NCI-H1694 (cell line): ENCODE measurements at places on chromosomes 5 and 9.

- no peak for DNase-seq
Observed at GRCh38 chr5:146632620-146633322, 116.8 kb upstream of the GPR151 start.

DNA sequence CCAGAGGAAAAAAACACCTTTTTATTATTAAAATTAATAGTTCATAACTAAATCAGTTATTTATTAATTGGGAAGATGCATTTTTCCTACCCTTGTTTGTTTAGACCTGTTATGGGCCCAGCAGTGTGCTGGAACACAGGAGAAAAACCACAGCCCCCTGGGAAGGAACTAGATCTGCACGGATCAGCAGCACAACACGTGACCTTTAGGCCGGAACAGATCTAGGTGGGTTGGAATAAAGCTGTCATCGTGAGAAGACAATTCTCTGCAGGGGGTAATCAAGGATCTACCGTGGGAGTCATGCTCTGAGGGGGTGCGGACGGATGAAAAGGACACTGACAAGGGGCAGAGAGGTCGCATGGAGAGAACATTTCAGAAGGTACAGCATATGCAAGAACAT, 95.8 kb upstream of the SPATA31C2 start:
- no peak for DNase-seq

DNA sequence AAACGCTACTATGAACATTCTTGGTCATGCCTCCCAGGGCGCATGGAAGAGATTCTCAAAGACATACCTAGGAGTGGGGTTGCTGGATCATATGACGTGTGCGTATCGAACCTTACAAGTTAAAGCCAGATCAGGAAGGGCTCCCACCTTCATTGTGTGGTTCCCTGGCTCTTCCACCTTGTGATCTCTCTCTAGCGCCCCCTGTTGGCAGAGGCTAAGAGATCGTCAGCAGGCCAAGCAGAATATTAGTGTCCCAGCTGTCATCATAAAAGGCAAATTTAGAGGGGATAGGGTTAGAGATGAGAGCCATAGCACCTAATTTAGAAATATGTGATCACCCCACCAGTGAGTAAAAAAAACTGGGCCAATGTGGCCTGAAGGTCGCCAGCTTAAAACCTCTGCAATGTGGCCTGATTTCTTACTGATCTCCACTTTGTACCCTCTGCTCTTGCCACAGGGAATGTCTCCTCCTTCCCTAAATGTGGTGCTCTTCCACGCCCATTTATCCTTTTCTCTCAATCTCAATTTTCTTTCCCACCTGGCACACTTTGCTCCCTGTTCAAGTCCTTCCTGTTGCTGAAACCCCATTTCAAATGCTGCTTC, 91.7 kb upstream of the SHB start:
- peak; percentile 52 for DNase-seq

GRCh38 chr5:119274767-119275130, 81.1 kb upstream of the TNFAIP8 start:
- no peak for DNase-seq

DNA sequence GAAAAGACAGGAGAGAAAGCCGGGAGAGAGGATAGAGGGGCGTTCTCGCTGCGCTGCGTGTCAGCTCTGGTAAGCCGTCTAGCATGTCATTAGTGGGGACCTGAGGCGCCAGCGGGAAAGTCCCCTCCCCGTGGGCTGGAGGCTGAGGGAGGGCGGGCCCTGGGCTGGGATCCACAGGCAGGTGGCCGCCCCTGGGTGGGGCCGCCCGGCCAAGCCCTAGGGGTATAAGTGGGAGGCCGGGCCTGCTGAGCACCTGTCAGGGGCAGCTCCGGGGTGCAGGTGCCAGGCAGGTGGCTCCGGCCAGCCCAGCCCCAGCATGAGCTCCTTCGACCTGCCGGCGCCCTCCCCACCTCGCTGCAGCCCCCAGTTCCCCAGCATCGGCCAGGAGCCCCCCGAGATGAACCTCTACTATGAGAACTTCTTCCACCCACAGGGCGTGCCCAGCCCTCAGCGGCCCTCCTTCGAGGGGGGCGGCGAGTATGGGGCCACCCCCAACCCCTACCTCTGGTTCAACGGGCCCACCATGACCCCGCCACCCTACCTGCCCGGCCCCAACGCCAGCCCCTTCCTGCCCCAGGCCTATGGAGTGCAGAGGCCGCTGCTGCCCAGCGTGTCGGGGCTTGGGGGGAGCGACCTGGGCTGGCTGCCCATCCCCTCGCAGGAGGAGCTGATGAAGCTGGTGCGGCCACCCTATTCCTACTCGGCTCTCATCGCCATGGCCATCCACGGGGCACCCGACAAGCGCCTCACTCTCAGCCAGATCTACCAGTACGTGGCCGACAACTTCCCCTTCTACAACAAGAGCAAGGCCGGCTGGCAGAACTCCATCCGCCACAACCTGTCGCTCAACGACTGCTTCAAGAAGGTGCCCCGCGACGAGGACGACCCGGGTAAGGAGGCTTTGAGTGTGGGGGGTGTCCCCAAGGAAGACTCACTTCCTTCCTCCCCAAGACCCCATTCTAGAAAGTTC, at the start of gene FOXI1:
TSS of gene FOXI1 (plus strand) at position 256 of the 970 bp plus-strand sequence. CDS start at position 317, 61 bp downstream.
- no peak for DNase-seq

DNA sequence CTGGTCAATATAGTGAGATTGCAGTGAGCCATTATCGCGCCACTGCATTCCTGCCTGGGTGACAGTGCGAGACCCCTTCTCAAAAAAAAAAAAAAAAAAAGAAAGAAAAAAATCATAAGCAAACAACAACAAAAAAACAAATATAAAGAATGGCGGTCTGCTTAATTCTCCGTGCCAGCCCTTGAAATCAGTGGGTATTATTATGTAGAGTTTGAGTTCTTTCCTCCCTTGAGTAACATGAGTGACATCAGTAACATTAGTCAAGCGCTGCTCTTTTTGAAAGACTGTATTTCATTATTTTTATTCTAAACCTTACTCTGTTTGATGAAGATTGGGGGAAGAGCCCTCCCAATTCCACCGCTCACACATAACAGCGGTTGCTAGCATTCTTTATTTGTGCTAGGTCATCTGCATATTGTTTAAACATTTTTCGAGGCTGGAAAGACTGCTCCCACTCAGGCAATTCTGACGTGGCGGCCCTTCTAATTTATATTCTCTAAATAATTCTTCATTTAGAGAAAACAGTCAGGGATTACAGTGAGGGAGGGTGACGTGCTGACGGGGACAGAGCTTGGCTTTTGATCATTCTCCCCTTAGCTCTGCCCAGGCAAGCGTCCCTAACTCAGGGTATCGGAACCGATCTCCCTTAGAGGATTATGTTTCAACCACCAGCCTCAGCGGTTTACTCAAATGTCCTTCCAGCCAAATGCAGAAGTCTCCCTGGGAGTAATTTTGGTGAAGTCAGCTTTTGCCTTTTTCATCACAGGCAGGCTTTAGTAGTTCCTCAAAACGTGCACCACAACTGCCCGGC, 860 bp upstream of the MARCHF6 start:
- peak; percentile 62 for DNase-seq

- DNase-seq: no peak
Observed at GRCh38 chr5:89034588-89034987, 151.6 kb upstream of the MEF2C start.

GRCh38 chr5:179124853-179125788, 64.9 kb downstream of the ZNF354C start:
- no peak for DNase-seq

DNA sequence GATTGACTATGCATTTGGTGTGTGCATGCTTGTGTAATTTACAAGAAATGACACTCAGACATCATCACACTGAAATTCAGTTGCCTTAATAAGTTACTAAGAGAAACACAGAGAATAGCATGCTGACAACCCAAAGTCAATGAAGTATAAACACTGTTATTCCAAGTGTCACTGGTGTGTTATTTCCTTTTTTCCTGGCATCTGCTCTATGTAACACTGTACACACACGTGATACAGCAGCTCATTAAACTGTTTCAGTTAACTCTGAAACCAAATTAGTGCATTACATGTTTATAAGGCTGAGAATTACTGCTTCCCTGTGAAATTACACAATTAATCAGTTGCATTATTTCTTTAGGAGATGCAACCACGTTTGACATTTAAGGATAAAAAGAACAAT, 252.7 kb downstream of the EFNA5 start:
- DNase-seq: no peak

- DNase-seq: no peak
Observed at GRCh38 chr9:127850286-127850830, 4.1 kb downstream of the ENG start.

GRCh38 chr9:36426945-36427344, 26.9 kb upstream of the RNF38 start:
- no peak for DNase-seq

- no peak for DNase-seq
Observed at GRCh38 chr9:135611142-135611874, 28.0 kb downstream of the GLT6D1 start.

- DNase-seq: no peak
Observed at GRCh38 chr9:27586304-27586703, 13.0 kb upstream of the C9orf72 start.

DNA sequence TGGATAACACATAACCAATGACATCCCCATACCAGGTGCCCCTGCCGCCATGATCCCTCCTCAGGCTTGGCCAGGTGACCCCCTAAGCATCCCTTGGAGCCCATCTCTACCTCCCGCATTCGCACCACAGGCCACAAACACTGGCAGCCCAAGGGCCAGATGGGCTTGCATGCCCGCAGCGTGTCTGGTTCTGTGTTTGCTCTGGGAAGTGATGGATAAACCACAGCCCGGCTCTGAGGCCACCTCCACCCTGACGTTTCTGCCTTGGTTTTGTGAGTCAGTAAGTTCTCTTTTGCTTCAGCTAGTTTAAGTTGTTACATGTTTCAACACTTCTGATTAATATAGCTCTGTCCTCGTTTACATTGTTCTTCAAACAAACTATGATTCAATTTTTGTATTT, 172.4 kb upstream of the PHYKPL start:
- no peak for DNase-seq

- DNase-seq: no peak
Observed at GRCh38 chr5:176151281-176151680, 86.9 kb upstream of the SIMC1 start.

DNA sequence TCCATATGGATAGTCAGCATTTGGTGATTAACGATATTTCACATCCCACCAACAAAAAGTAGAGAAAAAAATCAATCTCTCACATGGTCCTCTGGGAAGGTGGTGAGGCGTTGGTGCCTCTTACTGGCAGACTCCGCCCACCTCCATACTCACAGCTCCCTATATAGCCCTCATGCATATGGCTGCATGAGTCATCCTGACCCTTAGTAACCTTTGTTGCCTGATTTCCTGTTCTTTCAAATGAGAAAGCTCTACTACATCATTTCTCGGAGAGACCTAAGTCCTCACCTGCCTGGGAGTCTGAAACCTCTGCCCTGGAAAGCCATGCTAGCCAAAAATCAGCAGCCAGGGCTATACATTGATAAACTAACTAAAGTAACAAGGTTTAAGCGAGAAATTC, 33.3 kb upstream of the ABCA1 start:
- DNase-seq: peak; percentile 7

DNA sequence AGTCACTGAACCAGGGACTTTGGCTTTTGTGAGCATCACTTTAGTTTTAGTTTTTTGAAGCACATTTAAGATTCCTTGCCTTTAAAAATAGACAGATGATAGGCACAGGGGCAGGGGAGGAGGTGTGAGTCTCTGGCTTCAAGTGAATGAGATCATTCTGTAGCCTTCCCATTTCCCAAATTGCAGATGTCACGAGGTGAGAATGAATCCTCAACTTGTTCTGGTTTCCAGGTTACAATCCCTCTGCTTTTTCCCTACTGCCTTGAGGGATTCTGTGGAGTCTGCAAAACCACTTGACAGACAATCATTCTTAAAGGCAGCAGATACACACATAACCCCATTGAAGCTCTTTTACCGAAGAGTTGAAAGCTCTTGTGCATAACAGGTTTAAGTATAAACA, 332.4 kb downstream of the DMAC1 start:
- no peak for DNase-seq

DNA sequence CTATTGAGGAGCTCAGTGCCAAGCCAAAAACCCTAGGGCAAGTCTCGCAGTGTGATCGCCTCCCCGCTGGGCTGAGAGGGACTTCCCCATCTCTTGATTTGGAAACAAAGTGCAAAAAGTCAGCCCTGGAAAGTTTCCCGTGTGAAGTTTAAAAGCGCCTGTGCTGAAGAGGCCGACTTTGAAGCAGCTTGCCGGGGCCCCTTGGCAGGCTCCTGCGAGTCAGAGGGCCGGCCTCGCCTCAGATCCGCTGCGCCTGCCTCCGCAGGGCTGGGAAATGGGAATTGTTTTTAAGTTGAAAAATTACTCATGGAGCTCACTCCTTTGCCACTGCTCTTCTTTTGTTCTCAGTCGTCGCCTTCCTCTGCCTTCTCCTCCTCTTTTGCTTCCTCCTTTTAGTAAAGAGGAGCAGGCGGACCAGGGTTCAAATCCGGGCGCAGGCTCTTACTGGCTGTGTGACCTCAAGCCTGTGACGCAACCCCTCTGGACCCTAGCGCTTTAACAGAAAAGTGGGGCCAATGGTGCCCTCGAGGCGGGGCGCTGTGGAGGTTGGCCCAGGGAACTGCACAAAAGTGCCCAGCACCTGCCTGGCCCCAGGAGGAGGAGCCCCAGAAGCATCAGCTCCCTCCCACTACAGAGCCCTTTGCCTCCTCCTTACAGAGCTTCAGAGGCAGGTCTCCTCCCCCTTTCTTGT, 14.7 kb upstream of the LHX2 start:
- DNase-seq: no peak

- DNase-seq: no peak
Observed at GRCh38 chr9:137233143-137233980, 2.7 kb downstream of the SLC34A3 start.

DNA sequence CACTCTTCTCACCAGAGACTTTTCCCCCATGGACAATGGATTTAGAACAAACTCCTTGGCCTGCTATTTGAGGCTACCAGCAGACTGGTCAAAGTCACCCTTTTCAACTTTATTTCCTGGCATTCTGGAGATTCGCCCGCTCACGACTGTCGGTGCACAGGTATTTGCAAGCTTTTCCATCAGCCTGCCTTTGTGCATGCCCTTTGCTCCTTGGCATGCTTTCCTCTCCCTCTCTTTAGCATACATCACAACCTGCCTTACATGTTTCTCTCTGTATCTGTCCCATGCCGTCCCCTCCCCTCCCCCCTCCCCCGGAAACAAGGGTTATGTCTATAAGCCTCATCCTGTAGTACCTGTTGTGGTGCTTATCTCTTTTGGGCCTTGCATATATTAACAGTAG, 257.1 kb downstream of the AOPEP start:
- DNase-seq: no peak

- no peak for DNase-seq
Observed at GRCh38 chr5:67816456-67816855, 399.1 kb upstream of the PIK3R1 start.

GRCh38 chr9:133821601-133822429, 83.7 kb upstream of the SARDH start:
- DNase-seq: peak; percentile 11

- DNase-seq: no peak
Observed at GRCh38 chr9:4831119-4831518, 38.4 kb downstream of the RCL1 start.

- no peak for DNase-seq
Observed at GRCh38 chr9:27421577-27421976, 102.5 kb upstream of the IFNK start.

GRCh38 chr9:108273988-108274387, 581.8 kb downstream of the ACTL7B start:
- DNase-seq: no peak

GRCh38 chr9:117335837-117336433, 78.9 kb downstream of the ASTN2 start:
- peak; percentile 15 for DNase-seq
